ENCODE measurements at places on chromosomes 1 and 21.
A peak's percentile ranks its signal among the peaks of the same experiment; 100 is the strongest.

DNA sequence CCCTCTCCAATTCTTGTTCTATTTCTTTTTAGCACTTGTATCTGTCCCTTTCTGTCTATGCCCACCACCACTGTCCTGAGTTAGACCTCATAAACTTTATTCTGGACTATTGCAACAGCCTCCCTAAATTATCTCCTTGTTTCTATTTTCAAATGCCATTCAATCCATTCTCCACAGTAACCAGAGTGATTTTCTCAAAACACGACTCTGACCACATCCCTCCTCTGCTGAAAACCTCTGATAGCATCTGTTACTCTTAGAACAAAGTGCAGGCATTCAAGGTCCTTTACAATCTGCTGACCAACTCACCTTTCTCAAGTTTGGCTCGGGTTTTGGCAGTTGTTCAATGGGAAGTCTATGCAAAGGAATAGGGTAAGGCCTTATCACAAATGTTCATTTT lies 22.8 kb upstream of the GPX7 start:
- DNase-seq, result no peak

GRCh38 chr1:156344409-156344808 lies 6.1 kb downstream of the TSACC start:
- no peak for DNase-seq

DNA sequence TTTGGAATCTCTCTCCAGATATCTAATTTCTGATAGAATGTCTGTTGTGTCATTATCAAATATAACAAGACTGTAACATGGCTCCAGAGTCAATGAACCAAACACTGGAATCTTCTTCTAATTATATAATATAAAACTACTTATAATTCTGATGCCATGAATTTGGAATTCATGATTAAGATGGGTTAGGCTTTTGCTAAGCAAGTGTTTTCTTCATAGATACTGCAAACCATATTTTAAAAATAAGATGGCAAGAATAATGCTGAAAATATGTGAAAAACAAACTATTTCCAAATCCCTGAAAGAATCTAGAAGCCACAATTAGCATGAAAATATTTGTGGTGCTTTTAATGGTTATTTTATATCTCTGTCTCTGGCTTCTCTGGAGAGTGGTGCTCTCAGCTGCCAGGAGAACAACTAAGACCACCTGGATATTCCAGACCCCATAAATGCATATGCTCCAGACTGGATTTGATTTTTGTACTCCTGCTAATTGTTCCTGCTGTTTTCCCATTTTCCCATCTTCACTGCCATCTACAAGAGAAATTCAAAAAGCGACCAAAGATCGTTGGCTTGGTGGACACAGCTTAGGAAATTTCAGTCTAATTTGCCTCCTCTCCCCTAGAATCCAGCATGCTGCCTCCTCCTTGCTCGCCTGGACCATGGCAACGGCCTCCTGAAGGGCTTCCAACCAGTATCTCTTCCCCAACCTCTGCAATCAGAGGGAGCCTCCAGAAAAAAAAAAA lies 418.9 kb downstream of the SETD4 start:
- peak; percentile 90 for DNase-seq

DNA sequence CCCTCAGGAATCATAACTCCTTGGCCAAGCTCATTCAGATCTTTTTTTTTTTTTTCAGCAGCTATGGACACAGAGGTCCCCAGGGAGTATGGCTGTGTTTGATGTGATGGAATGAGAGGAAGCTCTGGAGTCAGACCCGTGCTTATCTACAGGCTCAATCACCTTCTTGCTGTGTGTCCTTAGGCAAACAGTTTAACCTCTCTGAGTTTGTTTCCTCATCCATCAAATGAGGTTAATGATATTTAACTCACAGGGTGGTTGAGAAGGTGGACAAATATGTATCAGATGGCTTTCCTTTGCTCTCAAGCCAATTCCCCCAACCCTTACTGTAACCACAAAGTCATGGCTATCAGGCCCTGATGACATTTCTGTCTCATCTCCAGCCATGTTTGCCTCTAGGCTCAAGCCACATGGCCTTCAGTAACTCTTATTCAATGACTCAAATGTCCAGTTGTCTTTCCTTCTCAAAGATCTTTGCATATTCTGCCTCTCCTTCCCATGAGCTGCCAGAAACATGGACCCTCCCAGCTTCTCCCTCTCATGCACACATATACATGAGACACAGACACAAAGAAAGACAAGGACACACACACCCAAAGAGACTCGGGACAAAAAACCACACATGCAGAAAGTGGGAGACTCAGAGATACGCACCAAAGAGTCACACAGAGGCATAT lies 303.5 kb upstream of the KAZN start:
- DNase-seq, result no peak

- peak; percentile 43 for DNase-seq
These were observed 725 bp downstream of the SLC25A33 start for GRCh38 chr1:9539829-9540550.

- DNase-seq, result no peak
These were observed 801 bp downstream of the EPRS1 start for GRCh38 chr1:220045356-220046051.

GRCh38 chr1:68024635-68025338 lies 25.6 kb downstream of the DIRAS3 start:
- DNase-seq, result no peak

DNA sequence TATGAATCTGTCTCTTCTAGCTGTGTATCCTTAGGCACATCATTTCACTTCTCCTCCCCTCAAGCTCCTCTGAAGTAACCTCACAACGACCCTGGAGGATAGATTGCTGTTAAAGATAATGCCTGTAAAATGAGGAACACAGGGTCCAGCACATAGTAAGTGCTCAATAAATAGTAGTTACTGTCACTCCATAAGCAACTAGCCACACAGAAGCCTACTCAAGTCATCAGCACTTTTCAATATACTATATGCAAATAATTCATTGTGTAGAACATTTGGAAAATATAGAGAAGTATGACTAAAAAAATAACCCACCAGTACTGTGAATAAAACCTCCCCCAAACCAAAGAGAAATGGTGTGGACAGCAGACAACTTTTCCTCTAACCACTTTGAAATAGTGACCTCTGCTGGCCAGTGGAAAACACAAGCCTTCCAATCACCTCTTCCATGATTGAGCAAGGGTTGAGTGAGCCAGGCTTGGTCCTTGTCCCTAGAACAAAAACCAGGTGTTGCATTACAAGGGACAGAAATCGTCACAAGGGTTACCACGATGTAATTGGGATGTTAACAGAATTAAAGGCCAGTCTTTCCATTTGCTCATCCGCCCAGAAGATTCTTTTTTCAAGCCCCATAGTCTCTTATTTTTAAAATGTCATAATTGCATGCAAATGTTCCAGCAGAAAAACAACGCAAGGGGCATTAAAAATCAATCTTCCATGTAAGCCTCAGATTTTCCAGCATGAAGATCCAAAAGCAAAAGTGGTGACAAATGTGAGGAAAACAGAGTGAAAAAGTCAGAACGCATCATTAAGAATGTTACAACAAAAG lies 15.7 kb upstream of the GLIS1 start:
- peak; percentile 74 for DNase-seq

DNA sequence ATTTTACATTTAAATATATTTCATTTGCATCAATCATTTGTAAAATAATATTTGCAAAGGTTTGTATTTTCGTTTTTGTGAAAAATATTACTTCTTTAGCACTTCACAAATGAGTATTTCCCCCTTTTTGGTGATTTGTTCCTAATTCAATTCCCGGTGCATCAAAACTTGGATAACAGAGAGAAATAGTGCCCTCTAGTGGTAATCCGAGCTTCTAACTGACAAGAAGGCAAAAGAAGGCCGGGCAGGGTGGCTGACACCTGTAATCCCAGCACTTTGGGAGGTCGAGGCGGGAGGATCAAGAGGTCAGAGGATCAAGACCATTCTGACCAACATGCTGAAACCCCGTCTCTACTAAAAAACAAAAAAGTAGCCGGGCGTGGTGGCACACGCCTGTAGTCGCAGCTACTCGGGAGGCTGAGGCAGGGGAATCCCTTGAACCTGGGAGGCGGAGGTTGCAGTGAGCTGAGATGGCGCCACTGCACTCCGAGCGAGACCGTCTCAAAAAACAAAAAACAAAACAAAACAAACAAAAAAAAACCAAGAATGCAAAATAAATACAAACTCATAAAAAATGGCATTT lies 137.7 kb downstream of the COL11A1 start:
- DNase-seq, result peak; percentile 55

DNA sequence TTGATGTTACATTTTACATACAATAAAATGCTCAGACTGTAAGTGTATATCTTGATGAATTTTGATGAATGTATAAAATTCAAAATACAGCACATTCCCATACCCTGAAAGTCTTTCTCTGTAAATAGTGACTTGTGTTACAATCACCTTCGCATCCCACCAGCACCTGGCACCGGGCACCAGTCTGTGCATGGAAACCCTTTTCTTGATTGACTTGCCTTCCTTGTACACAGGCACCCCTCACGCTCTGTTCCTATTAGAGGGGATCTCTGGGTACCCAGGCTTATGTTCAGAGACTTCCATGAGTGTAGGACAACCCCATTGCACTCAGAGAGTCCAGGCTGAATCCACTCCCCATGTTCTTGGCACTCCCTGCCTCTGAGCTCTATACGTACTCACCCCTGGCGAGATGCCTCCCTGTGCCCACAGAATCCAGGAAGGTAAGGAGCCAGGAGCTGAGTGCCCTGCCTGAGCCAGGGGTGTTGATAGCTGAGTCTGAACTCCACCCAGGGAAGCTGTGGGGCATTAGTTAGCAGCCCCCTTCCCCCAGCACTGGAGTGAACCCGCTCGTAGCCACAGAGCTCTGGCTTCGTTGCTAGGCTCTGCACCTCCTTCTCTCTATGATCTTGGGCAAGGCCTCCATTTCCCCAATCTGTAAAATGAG lies 22.5 kb upstream of the PKP1 start:
- no peak for DNase-seq

GRCh38 chr1:36599828-36600227 lies 117.1 kb upstream of the CSF3R start:
- no peak for DNase-seq

GRCh38 chr1:240415532-240415931 lies 196.4 kb downstream of the GREM2 start:
- peak; percentile 43 for DNase-seq

- no peak for DNase-seq
These were observed 522.6 kb upstream of the PLXNA2 start for GRCh38 chr1:208766832-208767231.

GRCh38 chr1:230188826-230189225 lies 121.8 kb downstream of the GALNT2 start:
- no peak for DNase-seq

GRCh38 chr1:92244376-92244775 lies 26.7 kb downstream of the C1orf146 start:
- no peak for DNase-seq

GRCh38 chr1:15836772-15837669 lies 10.5 kb upstream of the SPEN start:
- DNase-seq, result no peak

DNA sequence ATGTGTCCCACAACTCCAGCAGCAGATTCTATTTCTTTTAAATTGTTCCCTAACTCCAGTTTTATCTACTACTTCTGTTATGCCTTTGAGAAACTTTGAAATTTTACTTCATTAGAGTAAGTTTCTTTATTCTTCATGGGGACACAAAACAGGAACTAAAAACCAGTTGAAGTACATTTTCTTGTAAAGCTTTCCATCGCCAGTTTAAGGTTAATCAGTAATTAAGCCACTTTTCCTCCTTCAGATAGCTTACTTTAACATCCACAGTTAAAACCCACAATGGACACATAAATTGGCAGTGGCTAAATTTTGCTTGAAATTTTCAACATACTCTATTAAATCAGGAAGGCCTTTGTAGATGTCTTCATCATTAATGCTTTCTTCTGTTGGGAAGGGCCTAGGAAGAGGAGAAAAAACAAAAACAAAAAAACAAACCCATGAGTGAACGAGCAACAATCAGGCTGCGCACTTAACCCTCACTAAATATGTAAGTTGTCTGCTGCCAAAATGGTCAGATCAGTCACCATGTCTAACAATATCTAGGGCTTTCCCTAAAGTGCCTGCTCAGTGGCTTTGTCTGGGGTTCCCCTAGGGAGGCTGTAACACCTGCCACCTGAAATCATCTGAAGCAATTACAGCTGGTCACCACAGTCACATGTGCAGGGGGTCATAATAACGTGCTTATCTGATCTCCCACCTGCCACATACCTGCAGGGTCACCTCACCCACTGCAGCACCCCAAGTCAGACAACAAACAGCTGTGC lies 187.9 kb downstream of the VAV3 start:
- no peak for DNase-seq

- peak; percentile 37 for DNase-seq
These were observed 49.6 kb downstream of the MTR start for GRCh38 chr1:236844499-236845271.

- no peak for DNase-seq
These were observed 45.3 kb upstream of the PLPPR4 start for GRCh38 chr1:99218999-99219398.

DNA sequence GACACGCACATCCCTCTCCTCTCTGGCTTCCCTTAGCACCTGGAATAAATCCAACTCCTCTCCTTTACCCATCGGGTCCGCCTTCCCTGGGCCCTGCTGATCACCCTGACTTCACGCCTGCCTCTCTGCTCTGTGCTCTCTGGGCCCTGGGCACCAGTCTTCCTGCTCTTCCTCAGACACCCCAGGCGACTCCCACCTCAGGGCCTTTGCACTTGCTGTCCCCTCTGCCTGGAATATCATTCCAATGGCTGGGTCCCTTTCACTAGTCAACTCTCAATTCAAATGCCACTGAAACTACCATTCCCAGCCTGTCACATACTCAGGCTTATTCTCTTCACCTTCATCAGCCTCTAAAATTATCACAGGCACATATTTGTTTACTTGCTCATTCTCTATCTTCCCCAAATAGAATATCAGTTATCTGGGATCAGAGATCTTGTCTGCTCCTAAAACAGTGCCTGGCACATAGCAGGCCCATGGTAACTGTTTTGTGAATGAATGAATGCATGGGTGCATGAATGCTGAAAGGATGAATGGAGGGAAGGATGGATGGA lies 27.2 kb upstream of the SELENON start:
- DNase-seq, result no peak

DNA sequence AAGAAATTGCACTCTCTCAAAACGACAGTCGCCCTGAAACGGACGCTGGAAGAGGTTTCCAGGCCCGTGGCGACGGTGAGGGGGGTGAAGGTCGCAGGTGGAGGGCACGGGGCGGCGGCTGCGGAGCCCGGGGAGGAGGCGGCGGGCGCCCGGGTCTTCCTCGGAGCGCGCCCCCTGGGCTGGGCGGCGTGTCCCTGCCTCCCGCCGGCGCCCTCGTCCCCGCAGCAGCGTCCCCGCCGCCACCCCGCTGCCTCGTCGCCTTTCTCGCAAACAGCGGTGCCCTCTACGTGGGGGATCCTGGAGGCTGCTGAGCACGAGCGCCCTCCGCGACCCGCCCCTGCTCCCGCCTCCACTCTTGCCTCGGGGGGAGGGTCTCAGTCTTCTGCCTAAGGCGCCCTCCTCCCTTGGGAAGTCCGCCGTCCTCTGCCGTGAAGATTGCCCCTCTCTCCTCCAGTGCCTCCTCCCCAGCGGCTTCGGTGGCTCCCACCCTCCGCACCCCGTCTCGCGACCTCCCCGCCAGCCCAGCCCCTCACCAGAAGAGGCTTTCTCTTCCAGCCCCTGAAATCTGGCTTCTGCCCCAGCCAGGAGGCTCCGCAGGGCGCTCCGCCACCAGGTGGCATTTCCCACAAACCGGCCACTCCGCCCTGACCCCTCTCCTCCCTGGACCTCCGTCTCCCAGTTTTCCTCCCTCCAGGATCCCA lies 227.4 kb downstream of the SDCCAG8 start:
- no peak for DNase-seq

- DNase-seq, result peak; percentile 50
These were observed 126.0 kb upstream of the TMEM51 start for GRCh38 chr1:15027515-15027986.
